Stimulated activated CD8-positive, alpha-beta memory T cell treated with anti-CD3 and anti-CD28 coated beads, Interleukin-4, amount 100 ng/mL, for 4 hours (primary cell): ENCODE measurements at places on chromosomes 12 and 14.

- DNase-seq, result no peak
Measured at GRCh38 chr14:100398044-100398443, 74.9 kb downstream of the SLC25A47 start.

DNA sequence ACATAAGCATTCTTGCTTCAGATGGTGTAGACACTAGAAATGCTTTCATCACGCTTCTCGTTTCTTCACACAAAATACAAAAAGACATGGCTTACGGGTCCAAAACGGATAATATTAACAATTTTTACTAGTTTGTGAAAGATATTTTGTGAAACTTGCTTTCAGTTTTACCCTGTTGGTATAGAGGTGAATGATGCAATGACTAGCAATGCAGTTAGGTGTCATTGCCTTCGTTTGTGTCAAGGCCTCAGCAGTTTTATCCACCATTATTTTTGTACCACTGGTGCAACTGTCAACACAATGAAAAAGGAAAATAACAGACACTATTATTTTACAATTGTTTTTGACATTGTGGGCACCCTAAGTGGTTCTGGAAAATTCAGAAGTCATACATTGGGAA is 323.0 kb downstream of the FLRT2 start:
- DNase-seq, result no peak

DNA sequence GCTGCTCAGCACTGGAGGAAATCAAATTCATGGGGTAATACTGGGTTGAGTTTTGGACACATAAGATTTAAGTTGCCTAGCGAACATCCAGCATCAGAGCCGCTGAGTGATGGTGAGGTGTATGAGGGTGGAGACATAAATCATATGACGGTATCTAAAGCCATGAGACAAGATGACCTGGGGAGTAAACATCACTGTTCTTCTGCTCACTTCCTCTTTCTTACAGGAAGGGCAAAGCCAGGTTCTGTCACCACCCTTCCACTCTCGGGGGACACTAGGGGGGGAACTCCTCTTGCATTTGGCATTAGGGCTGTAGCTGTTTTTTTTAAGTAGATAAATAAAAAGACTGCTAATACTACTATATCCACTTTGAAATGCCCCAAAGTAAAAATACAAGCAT is 24.0 kb downstream of the PRDM4 start:
- no peak for DNase-seq

DNA sequence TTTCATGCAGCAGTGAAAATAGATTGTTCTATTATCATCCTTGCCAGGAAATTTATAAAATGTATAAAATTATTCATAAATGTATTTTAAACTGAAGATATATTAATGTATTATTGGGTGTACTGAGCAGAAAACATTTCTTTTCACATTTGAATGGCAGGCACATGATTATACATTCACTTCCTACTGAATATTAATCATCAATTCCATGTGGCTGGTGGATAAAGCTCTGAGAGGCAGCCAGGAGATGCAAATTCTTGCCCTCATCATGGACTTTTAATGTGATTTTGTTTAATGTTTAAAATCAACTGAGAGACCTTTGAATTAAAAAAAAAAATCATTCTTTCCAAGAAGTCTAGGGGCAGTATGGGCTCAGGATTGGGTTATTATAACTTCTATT is 40.8 kb downstream of the ANO6 start:
- DNase-seq, result no peak

GRCh38 chr14:69620211-69620611 is 8.8 kb downstream of the SUSD6 start:
- DNase-seq, result no peak

DNA sequence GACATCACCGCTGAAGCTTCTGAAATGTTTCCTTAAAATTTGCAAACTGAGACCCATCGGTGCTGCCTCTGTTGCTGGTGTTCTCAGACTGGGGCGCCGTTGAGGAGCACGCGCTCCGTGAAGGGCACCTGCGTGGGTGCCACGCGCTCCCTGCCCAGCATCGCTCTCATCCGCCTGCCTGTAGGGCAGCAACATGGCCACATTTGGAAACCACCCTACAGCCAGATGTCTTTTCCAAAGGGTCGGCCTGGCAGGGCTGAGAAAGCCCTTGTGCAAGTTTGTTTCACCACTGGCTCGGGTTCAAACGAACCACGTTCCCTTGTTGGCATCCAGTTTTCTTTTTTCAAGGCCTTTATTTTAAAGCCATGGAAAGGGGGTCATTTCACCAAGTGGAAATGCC is 13.9 kb downstream of the ADGRD1 start:
- DNase-seq, result no peak

- DNase-seq, result no peak
Measured at GRCh38 chr12:121423682-121424623, 24.0 kb downstream of the RNF34 start.

GRCh38 chr14:85917716-85918115 is 387.8 kb downstream of the FLRT2 start:
- DNase-seq, result no peak

GRCh38 chr12:114512351-114512750 is 106.4 kb upstream of the TBX5 start:
- no peak for DNase-seq

DNA sequence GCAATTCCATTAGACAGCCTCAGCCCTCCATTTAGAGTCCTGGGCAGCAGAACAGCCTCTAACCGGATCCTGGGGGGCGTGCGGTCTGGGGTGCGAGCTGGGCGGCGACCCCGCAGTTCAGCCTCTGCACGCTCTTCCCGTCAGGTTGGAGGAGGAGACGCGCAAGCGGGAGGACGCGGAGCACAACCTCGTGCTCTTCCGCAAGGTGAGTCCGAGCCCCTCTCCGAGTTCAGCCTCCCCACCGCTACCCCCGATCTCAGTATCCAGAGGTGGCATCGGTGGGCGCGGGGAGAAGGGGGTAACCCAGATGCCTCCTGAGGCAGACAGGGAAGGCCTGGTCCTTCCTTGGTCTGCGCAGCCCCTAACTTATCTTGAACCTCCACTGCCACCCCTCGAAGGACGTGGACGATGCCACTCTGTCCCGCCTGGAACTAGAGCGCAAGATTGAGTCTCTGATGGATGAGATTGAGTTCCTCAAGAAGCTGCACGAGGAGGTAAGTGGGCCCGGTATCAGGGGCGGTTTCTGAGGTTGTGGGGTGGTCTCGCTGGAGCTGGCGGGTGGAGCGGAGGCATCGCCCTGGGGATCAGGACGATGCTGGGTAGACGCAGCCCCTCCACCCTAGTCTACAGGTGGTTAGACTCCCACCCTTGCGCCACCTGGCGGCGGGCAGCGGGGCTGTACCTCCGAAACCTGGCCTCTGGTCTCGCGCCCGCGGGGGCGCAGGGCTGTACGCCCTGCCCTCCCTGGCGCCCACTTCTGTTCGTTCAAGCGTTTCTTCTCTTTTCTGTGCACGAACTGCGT is 1.3 kb downstream of the PRPH start:
- DNase-seq, result peak; percentile 15

DNA sequence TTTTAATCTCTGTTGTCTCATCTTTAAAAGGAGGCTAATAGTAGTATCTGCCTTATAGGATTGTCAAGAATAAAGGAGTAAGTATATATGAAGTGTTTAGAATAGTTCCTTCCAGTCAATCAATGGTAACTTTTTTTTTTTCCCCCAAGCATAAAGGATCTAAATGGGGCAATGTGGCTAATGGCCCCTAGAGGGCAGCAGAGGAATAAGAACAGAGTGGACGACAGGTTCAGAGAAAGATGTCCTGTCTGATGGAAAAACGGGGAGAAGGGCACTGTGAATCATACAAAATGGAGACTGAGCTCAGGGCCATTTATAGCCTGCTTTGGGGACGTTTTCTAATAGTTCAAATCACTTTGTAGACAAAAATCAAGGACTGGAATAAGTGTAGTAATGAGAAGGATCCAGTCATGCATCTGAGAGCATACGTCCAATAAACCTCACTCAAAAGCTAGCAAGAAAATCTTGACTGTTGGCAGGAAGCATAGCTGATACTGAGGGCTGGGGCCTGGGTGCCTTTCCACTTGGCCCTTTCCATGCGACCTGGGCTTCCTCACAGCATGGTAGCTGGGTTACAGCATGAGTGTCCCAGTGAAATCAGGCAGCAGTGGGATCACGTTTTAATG is 51.3 kb downstream of the IFNG-AS1 start:
- DNase-seq, result peak; percentile 31

DNA sequence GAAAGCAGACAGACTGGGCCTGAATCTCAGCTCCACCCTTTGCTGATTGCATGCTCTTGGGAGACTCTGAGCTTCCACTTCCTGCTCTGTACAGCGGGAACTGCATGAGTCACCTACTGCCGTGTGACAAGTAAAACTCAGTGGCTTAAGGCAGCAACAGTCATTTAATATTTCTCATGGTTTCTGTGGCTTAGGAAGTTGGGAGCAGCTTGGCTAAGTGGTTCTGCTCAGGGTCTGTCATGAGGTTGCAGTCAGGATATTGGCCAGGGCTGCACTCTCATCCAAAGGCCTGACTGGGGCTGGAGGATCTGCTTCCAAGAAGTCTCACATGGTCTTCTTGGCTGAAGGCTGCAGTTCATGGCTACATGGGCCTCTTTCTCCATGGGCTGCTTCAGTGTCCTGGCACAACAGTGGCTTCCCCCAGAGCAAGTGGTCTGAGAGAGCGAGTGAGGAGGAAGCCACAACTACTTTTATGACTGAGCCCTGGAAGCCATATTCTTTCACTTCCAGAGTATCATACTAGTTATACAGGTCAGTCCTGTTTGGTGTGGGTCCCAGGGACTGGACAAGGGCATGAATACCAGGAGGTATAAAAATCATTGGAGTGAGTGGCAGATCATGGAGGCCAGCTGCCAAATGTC is 49.7 kb downstream of the FAM222A start:
- no peak for DNase-seq

DNA sequence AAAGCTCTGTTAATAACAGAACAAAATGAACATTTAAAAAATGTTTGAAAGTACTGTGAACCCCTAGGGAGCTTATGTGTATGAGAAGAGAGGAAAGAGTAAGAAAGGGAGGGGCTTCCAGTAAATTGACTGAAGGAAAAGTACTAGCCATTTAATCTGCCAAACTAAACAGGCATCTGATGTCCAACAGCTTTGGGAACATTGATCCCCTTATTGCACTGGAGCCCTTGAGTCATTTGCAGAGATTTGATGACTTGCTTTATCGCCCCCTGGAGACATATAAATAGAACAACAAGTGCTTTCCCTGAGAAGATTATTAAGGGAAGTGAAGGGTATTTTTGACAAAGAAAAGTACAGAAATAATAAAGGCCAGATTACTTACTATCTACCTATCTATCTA is 319.3 kb upstream of the NOVA1 start:
- no peak for DNase-seq

- no peak for DNase-seq
Measured at GRCh38 chr12:49335118-49335954, 1.7 kb downstream of the C1QL4 start.

DNA sequence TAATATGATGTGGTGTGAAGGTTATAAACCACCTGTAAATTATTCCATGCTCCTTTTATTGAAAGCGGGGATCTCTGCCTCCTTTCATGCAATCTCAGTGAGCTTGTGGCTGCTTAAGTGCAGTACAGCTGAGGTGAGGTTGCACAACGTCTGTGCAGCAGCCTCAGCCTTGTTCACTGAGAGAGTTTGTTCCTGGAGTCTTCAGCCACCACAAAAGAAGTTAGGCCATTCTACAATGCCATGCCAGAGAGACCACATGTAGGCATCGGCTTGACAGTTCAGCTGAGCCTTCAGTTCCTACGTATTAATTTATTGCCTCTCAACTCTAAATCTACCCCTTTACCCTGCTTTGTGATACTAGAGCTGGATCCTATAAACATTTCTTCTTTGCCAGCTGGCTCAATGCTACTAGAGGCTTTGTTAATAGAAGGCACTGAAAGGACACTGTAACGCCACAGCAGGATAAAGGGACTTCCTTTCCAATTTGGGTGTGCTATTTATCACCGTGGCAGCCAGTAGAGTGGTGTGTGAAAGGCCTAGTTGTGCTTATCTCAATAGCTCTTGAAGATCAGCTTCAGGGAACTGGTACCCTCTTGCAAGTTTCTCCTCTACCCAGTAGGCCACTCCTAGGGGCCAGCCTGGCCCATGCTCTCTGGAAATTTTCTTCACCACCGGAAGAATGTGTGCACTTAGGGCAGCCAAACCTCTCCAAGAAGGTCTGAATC is 337.7 kb downstream of the IPO8 start:
- no peak for DNase-seq

GRCh38 chr12:10392394-10392930 is 2.6 kb upstream of the KLRK1 start:
- no peak for DNase-seq

GRCh38 chr14:92997343-92998061 is 74.6 kb downstream of the CHGA start:
- no peak for DNase-seq

DNA sequence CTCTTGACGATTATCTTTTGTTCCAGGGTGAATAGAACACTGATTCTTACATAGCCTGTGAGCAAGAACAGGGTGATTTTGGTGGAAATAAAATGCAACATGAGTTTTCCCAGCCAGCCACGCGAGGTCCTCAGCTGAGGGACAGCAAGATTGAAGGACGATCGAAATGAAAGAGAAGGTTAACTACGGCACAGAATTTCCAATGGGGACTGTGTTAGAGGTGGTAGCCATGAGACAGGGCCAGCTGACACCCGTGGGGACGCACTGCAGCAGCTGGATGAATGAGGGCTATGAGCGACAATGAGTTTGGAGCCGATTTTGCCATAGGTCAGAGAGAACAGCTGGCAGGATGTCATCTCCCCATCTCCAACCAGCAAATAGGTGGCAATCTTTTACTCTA is 243.4 kb upstream of the PELI2 start:
- DNase-seq, result no peak

- DNase-seq, result no peak
Measured at GRCh38 chr12:113364698-113365097, 6.3 kb downstream of the PLBD2 start.

DNA sequence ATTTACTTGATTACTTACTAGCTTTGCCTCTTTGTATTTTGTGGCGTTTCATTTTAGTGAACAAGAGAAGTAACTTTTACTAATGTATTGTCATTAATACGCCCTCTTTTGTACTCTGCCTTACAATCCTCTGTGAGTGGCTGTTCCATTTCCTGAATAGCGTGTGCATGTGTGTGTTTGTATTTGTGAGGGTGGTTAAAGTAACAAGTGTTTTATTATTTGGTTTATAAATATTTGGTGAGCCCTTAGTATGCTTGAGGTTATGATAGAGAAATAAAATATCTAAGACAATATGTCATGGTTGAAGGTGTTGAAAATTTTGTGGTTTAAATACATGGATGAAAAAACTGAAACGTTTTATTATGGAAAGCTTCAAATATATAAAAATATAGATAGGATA is 71.7 kb upstream of the REP15 start:
- no peak for DNase-seq

DNA sequence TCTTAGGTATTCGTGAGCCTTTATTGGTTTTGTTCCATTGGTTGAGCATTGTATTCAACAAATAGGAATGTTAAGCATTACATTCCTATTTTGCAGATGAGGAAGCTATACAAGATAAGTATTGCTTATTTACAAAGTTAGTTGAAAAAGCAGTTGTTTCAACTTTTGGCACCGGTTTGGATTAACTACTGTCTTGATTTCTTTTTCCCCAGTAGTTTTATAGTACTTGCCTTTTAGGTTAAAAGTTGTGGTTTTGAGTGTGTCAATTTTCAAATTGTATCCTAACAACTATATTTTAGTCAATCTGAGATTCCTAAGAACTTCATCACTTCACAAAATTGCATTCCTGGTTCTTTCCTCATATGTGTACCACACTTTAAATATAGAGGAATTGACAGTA is 23.8 kb upstream of the MBIP start:
- DNase-seq, result no peak
